Femur (tissue), 1 donor: ENCODE measurements at places on chromosomes 4 and X.

DNA sequence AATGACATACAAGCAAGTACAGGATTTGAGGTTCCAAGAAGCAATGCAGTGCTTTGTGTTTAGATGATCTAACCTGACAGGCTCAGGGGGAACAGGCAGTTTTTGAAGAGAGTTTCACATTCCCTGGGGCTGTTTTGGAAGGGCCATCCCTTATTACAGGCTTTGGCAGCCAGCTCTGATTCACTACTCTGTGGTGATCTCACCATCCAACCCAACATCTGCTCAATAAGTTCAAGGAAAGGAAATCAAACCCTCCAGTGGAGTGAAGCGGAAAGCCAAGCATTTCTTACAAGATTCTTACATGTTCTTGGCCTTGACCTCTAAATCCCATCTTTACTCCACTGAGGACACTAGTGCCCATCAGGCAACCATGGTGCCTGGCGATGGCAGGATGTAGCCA lies 7.5 kb downstream of the IDS start:
- no peak for DNase-seq

DNA sequence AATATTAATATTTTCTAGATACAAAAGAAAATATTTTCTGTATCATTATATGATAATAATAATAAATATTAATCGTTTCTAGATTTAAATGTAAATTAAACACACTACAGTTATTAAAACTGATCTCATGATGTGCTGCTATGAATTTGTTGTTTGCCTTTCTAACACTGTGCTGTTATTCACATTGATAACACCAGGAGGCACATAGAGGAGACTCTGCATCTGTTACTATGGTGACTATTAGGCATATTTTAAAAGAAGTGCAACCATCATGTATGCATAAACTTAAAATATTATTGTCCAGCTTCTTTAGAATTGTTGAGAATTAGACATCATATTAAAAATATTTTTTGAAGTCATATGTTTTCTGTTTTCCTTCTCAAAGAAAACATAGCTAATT lies 11.8 kb upstream of the PDGFC start:
- DNase-seq = no peak

GRCh38 chrX:110118530-110118929 lies 115.6 kb downstream of the TMEM164 start:
- no peak for DNase-seq

DNA sequence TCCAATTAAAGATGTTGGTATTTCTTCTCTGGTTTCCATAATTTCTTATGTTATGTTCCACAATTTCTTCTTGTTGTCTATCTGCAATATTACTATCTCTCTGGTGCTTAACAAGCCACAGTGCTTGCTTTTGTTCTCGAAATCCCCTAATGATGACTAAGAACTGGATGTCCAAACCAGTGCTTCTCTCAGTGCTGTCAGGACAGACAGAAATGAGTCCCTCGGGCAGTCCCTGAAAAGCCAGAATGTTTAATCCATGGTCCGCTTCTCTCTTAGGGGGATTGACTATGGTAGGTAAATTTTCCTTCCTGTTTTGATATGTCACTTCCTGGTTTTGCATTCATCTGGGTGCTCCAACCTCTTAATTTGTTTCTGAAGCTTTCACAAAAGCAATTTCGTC lies 321.6 kb upstream of the PCDH10 start:
- no peak for DNase-seq

DNA sequence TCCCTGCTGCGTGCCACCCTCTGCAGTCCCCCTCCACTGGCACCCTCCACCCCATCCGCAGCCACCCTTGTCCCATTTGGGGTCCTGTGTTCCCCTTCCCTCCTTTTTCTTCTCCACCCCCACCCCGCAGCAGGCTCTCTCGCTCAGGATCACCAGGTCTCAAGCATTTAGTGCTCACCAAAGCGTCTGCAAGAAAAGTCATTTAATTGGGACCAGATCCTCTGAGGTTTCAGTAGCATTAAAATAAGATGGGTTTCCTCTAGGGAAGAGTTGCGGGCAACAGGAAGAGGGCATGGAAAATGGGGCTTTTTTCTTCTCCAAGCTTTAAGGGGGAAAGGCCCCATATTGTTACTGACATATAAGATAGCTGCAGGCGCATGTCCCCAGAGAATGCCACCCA lies 4.9 kb upstream of the HAUS7 start:
- DNase-seq = no peak

GRCh38 chr4:146072376-146072775 lies 103.1 kb upstream of the LSM6 start:
- no peak for DNase-seq

DNA sequence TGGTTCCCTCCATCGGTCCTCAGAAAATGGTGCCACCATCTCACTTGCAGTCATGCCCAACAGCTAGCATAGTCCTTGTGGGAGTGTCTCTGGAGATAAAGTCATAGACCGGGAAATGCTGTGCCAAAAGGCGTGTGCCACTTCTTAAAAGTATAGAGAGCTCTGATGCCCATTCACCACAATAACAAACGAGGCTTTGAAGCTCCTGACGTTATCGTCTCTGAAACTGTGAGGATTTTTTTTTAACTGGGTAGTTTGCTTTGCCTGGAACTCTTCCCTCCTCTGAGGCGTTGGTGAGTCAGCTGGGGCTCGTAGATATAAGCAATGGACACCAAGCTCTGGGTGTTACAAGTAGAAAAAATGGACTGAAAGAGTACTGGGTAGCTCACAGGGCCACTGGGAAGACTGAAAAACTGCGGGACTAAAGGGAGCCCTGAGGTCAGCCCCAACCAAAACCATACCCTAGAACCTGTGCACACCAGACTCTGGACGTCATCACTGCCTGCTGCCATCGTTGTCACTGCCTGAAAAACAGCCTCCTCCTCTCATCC lies 89.4 kb upstream of the TRIM2 start:
- no peak for DNase-seq

- peak; percentile 30 for DNase-seq
Measured at GRCh38 chrX:131068945-131069719, 11.0 kb downstream of the ARHGAP36 start.

- no peak for DNase-seq
Measured at GRCh38 chr4:128358231-128358912, 70.8 kb upstream of the PGRMC2 start.

DNA sequence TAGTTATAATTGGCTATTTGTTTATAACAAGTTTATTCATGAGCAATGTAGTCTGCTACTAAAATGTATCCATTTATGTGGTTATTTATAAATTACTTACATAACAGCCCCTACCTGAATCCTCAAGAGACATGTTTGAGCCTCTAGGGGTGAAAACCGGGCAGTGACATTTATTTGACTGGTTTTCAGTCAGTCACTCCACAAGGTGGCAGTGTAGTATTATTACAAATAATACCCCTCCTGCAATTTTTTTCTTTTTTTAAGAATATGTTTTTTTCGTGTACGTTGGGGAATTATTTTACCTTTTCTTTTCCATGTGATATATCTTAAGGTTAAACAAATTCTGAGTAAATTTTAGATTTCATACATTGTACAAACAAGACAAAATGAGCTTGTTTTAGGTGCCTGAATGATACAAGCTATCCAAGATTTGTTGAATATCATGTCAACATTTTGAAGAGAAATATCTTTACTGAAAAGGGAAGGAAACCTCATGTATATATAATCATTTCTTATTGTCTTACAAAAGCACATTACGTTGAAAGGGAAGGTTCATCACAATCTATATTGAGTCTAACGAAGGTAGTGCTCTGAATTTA lies 598.7 kb upstream of the TECRL start:
- DNase-seq = no peak

DNA sequence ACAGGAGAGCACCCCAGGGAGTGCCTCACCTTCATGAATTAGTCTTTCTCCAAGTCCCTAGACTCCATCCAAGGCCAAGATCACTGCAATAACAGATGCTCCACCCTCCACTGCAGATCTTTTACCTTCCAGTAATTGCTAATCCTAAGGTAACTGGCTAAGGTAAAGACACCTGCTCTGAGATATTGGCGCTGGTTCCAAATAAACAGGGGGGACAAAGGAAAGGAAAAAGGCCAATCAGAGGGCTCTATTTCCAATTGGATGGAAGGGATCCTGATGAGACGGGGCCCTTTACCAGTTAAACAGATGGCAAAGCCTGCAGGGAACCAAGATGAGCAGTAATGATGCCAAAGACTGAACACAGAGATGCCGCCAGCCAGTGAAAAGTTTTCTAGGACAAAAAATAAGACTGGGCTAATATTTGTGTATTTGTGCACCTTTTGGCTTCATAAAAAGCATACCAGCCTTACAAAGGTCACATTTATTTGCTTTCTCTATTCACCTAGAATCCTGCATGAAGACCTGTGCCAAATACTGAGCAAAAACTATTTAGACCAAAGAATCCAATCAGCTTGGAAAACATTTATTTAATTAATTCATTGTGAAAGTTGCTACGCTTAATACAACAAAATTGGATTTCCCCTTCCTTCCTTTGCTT lies 148.5 kb downstream of the PPP3CA start:
- no peak for DNase-seq
